Cardiac muscle cell (in vitro differentiated cells and primary cell): ENCODE measurements at places on chromosomes 3 and 15.

DNA sequence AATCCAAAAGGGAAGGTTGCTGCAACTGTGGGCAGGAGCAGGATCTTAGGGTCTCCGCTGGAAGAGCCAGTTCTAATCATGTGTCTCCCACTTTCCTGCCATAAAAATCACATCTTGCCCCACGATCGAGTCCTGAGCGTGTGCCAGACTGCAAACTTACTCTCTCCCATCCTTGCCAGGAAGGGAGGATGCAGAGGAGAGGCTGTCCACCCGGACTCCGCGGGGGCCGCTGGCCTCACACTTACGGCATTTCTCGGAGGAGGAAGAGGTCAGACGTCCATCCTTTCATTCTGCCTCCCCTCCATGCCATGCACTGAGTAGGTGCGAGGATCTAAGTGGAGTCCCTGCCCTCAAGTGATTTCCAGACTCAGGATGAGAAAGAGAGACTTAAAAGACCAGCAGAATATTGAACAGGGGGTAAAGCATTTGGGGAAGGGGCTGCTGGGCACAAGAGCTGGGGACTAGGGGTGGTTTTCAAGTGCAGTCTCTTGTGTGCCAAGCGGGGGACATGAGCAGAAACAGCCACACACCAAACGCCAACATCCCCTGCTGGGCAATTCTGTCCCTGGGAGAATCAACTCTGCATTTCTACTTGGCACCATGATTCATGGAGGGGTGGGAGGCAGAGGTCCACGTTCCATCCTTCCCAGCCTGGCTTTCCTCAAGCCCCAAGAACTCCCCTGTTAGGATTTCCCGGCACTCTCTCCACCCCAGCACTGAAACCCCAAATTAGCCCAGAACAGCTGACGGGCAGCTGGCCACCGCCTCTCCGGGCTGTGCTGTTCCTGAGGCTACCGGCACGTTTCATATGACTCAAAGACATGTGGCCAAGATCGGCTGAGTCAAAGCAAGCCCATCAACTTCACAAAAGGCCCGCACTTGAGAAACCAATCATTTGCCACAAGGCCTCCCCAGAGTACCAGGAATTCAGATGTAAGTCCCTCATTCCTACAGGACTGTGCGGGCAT is 11.6 kb downstream of the OXTR start:
- no peak for DNase-seq

DNA sequence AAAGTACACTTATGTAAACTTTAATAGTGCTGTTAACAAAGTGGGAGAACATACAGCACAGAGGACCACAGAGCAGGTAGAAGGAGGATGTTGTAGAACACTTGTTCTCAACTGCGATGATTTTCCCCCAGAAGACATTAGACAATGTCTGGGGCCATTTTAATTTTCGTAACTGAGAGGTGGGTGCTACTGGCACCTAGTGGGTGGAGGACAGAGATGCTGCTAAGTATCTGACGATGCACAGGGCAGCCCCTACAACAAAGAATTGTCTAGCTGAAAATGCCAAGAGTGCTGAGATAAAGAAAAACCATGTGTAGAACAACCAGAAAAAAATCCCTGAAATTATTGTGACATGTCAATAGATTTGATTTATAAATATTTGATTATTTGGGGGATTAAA is 5.0 kb upstream of the KBTBD8 start:
- DNase-seq = no peak

GRCh38 chr15:34049112-34049511 is 10.1 kb upstream of the AVEN start:
- peak; percentile 95 for DNase-seq

DNA sequence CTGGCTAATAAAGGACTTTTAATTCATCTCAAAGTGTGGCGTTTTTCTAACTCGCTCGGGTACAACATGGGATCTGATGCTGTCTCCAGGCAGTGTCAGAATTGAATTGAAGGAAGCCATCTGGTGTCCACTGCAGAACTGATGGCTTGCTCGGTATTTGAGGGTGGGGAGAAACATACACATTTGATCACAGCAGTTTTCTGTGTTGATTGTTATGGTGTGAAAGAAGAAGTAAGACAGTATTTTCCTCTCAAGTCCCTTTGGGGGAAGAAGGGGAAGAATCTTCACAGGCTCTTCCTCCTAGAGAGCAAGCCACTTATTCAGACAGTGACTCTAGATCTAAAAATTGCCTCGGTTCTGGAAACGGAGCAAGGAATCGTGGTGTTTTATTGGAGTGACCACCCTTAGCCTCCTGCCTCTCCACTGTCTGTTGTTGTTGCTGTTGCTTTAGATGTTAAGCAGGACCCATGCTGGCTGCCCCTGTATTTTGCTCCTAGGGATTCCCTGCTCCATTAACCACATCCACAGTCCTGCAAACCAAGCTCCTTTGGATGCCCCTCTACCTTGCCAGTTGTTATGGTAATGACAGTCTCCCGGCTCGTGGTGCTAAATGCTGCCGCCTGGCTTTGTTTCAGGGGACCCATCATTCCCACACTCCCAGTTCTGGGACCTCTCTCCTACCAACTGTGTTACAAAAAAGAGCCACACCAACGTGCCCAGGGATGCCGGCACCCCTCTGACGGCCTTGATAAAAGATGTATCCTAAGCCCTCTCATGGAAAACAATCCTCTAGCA is 15.3 kb upstream of the MCCC1 start:
- DNase-seq = no peak

DNA sequence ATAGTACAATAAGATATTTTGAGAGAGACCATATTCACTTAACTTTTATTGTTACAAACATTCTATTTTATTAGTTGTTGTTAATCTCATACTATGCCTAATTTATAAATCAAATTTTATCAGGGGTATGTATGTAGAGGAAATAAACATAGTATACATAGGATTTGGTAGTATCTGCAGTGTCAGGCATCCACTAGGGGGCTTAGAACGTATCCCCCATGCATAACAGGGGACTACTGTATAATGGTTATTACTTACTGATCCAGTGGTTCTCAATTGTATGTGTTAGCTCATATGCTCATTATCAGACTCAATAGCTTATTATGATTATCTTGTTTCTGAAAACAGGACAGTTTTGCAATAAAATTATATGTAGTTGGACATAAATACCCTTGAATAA is 27.6 kb downstream of the CMC1 start:
- no peak for DNase-seq

DNA sequence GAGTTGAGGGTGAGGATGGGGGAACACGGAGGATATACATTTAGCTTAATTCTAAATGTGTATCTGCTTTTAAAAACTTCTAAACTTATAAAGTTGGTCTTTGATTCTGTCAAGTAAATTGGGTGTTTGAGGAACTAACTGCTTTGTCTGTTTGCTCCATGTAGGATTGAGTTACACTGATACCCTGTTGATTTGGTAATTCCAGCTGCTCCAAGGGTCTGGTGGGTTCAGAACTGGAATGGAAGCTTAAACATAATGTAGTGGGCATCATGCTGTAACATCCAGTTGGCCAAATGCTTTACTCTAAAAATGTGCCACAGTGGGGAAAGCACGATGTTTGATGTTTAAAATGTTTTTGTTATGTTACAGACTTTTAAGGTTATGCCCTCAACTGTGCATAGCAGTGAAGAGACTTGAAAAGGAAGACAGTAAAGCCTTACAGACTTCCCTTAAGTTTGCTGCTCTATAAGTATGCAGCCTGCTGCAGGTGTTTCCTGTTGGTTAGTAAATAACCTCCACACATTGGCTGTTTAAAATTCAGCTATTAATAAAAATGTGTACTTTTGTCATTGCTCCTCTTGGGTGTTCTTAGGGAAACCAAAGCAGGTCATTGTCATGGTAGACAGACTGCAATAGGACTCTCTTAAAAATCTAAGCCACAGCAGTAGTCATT is 5.9 kb upstream of the EDEM1 start:
- DNase-seq = no peak

DNA sequence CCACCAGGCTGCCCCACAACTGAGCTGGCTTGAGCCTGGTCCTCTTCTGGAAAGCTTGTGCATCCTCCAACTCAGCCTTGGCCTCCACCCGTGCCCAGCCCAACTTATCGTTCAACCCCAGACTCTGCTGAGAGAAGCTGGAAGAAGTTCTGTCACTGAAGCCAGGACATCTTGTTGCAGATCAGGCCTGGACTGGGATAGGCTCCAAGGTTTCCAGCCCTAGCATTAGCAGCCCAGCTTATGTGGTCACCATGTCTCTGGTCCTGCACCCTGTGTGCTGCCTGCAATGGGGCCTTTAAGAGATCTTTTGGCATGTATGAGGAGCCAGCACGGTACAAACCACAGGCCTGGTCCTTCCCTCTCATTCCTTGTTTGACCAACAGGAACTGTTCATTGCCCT is 15.2 kb upstream of the CAMP start:
- DNase-seq = no peak

DNA sequence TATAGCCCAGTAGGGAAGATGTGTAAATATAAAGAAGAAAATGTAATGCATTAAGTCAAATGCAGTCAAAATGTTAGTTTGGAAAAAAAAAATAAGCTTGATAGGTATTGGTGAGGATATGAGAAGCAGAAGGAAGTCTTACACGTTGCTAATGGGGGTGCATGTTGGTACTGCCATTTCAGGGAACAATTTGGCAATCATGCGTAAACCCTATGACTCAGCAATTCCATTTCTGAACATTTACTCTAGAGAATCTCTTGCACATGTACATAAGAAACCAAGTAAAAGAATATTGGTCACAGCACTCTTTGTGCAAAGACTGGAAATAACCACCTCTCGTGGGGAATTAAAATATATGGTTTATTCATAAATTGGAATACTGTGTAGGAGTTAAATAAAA is 35.5 kb upstream of the TIMP4 start:
- no peak for DNase-seq

DNA sequence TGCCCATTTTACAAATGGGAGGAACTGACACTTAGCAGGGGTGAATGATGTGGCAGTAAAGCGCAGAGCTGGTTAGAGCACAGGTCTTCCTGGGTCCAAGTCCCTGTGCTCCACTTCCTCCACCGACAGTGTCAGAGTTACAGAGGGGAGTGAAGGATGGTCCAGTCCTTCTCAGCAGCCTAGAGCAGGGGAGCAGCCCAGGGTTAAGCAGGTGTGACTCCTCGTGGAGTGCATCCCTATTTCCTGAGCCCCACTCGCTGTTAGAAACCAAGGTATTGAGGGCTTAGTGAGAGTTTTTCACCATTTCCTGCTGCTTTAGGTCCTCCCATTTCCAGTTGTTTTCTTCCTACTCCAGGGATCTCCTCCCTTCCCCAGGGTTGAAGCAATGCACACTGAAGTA is 75.4 kb downstream of the GHSR start:
- DNase-seq = no peak

DNA sequence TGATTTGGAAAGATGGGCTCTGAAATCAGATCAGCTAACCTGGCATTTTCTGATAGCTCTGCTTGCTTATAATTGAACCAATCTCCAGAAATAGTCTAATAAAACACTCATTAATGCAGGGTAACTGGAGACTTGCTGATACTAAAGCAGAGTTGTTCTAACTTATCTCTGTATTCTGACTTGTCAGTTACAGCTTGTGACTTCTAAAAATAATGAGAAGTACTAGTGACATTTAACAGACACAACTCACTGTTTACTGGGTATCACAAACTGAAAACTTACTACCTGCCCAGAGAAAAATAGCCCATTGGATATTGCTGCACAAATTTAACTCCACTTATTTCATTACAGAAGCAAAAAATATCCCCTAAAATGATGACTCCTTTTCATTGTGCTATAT is 24.0 kb upstream of the TRPM7 start:
- peak; percentile 56 for DNase-seq

DNA sequence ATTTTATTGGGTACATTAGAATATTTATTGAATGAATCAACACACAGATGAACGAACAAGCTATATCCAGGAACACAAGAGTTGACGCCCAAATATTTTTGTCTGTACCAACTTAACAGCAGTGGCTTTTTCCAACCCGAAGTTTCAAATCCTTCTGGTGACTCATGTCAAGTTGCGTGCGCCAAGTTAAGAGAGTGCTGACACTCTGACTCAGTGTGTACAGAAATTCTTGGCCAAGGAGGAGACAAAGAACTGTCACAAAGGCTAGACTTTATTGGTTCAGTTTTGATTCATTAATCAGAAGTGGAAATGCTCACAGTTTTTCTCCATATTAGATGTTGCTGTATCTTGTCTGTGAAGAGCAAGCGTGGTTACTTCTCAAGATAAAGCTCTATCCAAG is 59.6 kb upstream of the TSC22D2 start:
- DNase-seq = peak; percentile 22

DNA sequence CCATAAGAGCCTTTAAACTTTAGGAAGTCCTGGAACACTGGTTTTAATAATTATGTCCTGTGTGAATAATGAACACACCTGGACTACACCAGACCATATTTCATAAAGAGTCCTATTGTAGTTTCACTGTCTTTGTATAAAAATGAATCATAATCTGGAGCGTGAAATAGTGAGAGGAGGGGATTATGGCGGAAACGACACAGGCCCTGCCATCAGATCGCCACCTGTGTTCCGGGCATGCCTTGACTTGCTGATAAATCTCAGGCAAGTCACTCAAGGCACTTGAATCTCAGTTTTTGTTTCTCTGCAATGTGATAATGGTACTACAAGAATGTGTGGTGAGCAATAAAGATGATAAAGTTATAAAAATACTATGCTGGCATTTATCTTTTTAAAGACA is 995.5 kb downstream of the MCTP2 start:
- DNase-seq = no peak

GRCh38 chr3:113274425-113275257 is 63.3 kb downstream of the BOC start:
- no peak for DNase-seq

- DNase-seq = peak; percentile 75
Observed at GRCh38 chr15:74196175-74196574, 6.4 kb downstream of the STRA6 start.

DNA sequence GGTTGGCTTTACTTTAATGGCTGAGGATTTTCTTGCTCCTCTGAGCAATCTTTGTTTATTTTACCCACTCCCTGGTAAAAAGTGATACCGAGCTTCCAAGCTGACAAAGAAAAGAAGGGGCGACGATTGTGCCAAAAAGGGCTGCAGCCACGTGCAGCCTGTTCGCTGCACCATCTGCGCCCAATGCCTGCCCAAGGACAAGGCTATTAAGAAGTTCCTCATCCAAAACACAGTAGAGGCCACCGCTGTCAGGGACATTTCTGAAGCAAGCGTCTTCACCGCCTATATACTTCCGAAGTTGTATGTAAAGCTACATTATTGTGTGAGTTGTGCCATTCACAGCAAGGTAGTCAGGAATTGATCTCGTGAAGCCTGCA is 4.4 kb downstream of the ARHGAP31 start:
- no peak for DNase-seq

GRCh38 chr3:177783338-177783737 is 586.1 kb upstream of the TBL1XR1 start:
- no peak for DNase-seq

DNA sequence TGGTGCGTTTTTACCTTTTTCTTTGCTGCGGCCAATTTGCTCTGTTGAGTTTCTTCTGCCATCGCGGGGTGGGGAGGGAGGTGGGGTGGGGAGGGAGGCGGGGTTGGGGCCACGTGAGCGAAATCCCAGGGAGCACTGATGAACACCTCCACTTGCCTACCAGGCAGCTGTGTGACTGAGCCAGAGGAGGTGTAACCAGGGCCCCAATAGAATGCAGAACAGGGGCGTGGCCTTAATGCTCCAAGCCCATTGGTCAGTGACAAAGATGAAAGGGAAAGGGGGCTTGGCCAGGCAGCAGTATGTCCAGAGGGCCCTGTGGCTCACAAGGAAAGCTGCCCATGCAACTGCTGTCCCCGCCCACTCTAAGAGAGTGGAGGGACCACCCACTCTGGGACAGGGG is 21.4 kb upstream of the OR4F6 start:
- no peak for DNase-seq

GRCh38 chr3:21330293-21330692 is 420.7 kb downstream of the ZNF385D start:
- DNase-seq = peak; percentile 7

GRCh38 chr3:157128771-157129681 is 30.9 kb downstream of the CCNL1 start:
- DNase-seq = peak; percentile 42
